Left forelimb (tissue), 1 donor: ENCODE measurements at places on chromosomes 1 and 21.

GRCh38 chr1:72530646-72531045 is 248.3 kb upstream of the NEGR1 start:
- DNase-seq: no peak

DNA sequence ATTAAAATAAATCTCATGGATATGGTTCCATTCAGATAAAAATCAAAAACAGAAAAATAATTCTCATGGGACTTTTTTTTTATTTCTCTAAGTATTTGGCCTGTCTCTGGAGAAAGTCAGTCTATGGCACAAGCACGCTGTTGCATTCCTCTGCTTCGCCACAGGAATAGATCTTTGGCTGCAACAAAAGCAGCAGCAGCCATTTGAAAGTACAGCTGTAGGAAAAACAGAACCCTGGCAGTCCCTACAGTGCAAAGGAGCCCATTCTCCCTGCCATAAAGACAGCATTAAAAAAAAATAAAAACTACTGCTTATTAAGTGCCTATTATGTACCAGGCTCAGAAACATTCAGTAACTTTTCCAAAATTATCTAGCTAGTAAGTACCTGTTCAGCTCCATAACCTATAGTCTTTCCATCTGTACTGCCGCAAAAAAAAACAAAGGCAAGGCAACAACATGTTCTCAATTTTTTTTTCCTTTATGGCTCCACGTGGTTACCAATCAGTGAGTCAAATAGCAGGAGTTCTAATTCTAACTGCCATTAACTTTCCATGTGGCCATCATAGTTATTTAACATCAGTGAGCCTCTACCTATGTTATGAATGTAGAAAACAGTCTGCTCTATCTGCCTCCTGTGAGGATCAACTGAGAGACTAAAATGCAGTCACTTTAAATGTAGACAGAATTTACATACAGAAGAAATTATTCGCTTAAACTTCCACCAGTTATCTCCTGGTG is 22.7 kb downstream of the SLC35D1 start:
- DNase-seq: no peak

DNA sequence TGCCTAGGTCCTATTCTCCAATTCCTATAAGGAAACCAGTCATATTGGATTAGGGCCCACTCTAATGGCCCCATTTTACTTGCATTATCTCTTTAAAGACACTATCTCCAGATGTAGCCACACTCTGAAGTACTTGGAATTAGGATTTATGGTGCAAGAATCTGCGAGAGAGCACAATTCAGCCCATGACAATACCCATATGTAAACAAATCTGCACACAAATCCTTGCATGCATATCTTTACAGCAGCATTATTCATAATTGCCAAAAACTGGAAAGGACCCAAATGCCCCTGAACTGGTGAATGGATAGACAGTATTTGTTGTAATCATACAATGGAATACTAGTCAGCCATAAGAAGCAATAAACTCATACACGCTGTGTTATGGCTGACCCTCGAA is 229.8 kb upstream of the ADAMTS5 start:
- no peak for DNase-seq

GRCh38 chr1:23699280-23700179 is 7.9 kb downstream of the RPL11 start:
- DNase-seq: no peak

GRCh38 chr1:105204836-105205371 is 1455.2 kb downstream of the AMY1C start:
- DNase-seq: no peak

GRCh38 chr1:30684259-30684658 is 39.1 kb downstream of the MATN1 start:
- no peak for DNase-seq

DNA sequence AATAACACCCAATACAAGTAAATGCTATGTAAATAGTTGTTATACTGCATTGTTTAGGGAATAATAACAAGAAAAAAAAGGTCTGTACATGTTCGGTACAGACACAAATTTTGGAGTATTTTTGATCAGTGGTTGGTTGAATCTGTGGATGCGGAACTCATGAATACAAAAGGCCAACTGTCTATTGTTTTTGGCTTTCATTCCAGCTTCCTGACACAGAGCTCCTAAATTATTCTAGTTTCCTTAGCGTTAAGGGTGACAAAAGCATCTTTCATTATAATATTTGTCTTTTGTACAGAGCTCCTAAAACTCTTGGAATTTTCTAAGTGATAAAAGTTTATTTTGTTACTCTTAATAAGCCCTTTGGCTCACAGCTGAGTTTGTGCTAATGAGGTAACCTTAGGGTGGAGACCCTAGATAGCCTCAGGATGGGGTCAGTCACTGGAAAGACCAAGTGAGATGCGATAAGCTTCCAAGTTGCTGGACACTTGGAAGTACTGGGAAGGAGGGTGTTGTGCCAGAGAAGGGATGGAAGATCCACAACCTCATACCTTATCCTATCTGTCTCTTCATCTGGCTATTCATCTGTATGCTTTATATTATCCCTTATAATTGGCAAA is 57.4 kb upstream of the PRRC2C start:
- no peak for DNase-seq

GRCh38 chr21:41751611-41752011 is 15.2 kb downstream of the RIPK4 start:
- no peak for DNase-seq

GRCh38 chr1:30452170-30452569 is 271.2 kb downstream of the MATN1 start:
- no peak for DNase-seq

- DNase-seq: no peak
Measured at GRCh38 chr1:90513956-90514355, 203.1 kb downstream of the BARHL2 start.

GRCh38 chr21:45098867-45099266 is 24.5 kb downstream of the ADARB1 start:
- DNase-seq: no peak

DNA sequence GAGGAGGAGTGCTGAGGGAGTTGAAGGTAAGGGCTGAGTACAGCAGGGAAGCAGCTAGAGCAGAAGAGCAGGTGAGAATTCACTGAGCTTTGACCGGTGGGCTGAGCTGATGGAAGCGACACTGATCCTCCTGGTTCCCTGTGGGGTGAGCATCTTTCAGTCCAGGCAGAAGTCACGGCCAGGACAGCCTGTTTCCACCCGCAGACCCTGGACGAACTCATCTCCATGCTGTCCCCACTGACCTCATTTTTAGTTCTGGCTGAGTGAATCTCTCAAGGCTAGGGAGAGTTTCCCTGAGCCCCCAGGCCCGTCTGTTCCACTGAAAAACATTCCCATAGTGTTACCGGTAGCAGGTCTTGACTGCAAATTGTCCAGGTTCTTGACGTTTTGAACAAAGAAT is 31.5 kb downstream of the FAM163A start:
- no peak for DNase-seq

DNA sequence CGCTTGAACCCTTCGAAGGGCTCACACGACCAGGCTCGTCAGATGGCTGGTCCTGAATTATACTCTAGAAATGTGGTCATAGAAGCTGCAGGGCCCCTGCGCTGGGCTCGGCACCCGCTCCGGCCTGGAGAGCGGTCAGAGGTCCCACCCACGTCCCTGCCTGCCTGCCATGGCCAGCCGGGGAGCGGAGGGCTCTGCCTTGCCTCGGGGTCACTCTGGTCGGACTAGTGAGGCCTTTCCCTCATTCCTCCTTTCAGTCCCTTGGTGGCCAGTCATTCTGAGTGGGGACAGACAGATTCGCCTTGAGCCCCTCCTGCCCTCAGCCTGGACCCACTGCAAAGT is 529 bp upstream of the MARCKSL1 start:
- no peak for DNase-seq

- DNase-seq: no peak
Measured at GRCh38 chr1:203603940-203604591, 22.6 kb upstream of the ATP2B4 start.

DNA sequence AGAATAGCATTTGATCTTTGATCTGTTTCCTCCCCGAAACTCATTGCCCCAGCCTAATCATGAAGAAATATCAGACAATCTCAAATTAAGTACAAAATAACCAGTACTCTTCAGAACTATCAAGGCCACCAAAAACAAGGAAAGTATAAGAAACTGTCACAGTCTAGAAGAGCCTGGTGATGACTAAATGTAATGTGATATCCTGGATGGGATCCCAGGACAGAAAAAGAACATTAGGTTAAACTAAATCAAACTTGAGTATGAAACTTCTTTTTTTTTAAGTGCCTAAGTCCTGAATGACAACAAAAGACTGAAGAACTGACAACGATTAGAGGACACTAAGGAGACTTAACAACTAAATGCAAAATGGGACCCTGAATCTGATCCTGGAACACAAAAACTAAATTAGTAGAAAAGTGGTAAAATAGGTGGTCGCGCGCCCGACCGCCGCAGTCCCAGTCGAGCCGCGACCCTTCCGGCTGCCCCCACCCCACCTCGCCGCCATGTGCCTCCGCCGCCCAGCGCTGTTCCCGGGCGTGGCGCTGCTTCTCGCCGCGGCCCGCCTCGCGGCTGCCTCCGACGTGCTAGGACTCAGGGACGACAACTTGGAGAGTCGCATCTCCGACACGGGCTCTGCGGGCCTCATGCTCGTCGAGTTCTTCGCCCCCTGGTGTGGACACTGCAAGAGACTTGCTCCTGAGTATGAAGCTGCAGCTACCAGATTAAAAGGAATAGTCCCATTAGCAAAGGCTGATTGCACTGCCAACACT is 5.5 kb upstream of the PRKAB2 start:
- DNase-seq: no peak
